ENCODE measurements at places on chromosomes 11 and 22.

- no peak for DNase-seq
Observed at GRCh38 chr11:45106440-45106839, 40.0 kb upstream of the PRDM11 start.

- DNase-seq: no peak
Observed at GRCh38 chr11:86219311-86220193, 25.0 kb upstream of the EED start.

DNA sequence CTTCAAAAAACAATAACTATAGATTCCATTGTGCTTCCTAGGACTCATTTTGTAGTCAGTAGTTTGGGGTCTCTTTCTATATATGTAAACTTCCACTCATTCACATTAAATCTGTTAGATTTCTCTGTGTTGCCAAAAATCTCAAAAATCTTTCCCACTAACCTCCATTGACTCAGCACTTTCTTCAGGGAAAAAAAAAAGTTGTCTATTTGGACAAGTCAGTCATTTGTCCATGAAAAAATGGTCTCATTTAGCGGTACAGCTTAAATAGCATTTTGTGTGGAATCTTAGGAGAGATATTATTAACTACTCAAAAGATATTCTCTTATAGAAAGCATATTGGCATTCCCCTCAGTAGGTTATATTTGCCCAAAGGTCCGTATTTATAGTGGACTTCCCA is 81.9 kb downstream of the PPP2R1B start:
- no peak for DNase-seq

DNA sequence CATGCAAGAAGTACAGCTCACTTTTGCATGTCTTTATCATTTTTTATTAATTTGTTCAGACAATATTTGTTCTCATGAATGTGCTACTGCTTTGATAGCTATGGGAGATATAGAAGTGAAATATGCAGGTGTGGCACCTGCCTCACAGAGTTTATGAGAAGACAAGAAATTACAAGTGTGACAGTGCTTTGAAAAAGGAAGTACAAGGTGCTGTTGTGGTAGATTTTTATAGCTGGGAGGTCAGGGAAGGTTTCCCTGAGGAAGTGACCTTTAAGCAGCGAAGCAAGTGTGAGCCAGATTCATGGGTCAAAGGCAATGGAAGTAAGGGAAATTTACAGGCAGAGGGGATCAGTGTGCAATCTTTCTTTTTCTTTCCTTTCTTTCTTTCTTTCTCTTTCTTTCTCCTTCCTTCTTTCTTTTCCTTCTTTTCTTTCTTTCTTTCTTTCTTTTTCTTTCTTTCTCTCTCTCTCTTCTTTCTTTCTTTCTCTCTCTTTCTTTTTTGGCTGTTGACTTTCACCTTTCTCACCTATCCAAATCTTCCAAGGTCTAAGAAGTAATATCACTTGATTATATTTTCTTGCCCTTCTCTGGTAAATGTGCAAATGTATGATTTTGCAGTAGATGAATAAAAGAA is 6.4 kb upstream of the BMAL1 start:
- DNase-seq: no peak

DNA sequence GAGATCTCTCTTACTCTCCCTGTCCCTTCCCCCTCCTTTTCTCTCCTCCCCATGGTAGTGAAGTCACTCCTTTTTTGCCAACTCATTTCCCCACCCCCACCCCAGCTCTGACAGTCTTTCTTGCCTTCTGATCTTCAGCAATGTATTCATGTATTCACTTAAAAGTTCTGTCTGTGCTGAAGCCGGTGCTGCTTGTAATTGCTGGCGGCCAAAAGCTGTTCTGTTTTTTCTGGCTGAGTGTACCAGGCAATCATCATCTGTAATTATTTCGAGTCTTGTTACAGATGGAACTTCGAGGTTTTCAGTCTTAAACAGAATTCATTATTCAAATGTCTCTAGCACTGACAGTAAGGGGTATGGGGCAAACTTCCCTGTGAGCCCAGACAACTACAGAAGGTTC is 99.5 kb downstream of the SPATA19 start:
- DNase-seq: no peak

DNA sequence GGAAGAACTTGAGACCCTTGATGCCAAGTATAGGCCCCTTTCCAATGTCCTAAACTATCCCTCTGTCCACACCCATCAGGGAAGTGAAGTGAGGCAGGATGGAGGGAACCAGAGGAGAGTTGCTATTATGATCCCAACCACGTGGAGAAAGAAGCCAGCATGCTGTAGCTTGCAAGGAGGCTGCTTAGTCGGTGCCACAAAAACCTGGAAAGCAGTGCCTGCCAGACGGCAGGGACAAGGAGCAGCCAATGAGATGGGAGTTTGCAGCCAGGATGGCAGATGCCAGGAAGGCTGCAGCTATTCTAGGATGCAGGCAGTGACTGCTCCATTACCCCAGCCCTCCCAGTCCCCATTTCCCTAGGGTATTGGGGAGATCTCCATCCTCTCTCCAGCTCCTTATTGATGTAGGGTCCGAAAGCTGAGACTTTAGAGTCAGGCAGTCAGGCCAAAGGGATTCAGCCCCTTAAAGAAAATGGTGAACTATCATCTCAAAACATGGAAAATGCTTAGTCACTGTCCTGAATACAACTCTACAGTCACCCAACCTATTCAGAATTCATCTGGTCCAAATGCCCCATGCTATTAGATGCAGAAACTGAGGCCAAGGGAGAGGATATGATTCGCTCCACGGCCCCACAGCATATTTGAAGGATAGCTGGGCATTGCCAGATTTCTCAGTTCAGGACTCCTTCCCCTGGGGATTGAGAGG is 18.4 kb upstream of the LRRC55 start:
- DNase-seq: no peak

- DNase-seq: no peak
Observed at GRCh38 chr11:131598305-131598704, 227.9 kb downstream of the NTM start.

GRCh38 chr11:774873-775592 is 2.3 kb downstream of the GATD1 start:
- DNase-seq: no peak

GRCh38 chr22:19849835-19850762 is 4.6 kb downstream of the GNB1L start:
- DNase-seq: no peak

- no peak for DNase-seq
Observed at GRCh38 chr11:91158891-91159537, 936.2 kb upstream of the CHORDC1 start.

GRCh38 chr11:7314811-7315604 is 63.3 kb downstream of the SYT9 start:
- DNase-seq: no peak

- no peak for DNase-seq
Observed at GRCh38 chr11:19243613-19244012, 2.9 kb upstream of the E2F8 start.

DNA sequence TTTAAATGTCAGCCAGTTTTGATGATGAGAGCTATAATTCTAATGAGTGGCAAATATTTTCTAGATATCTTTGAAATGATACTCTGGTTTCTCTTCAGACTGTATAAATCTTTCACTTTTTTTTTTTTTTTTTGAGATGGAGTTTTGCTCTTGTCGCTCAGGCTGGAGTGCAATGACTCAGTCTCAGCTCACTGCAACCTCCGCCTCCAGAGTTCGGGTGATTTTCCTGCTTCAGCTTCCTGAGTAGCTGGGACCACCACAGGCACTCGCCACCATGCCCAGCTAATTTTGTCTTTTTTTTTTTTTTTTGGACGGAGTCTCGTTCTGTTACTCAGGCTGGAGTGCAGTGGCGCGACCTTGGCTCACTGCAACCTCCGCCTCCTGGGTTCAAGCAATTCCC is 113.6 kb downstream of the TEAD1 start:
- peak; percentile 51 for DNase-seq

- no peak for DNase-seq
Observed at GRCh38 chr11:46679241-46680163, 20.9 kb downstream of the ARHGAP1 start.

- peak; percentile 43 for DNase-seq
Observed at GRCh38 chr11:83249972-83250593, 36.1 kb downstream of the CCDC90B start.

DNA sequence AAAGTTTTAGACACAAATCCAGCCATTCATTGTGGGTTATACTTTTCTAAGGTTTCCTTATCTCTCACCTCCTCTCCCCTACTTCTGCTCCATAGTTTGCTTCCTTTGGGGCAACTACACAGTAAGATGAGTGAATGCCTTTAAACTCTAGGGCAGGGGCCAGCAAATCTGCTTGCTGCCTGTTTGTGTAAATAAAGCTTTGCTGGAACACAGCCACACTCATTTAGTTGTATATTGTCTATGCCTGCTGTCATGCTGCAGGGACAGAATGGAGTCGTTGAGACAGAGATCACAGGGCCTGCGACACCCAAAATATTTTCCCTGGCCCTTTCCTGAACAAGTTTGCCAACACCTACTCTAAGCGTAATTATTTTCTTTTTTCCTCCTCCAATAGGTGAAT is 58.7 kb downstream of the TECTA start:
- no peak for DNase-seq

- no peak for DNase-seq
Observed at GRCh38 chr22:50522208-50522805, 3.1 kb downstream of the SCO2 start.

DNA sequence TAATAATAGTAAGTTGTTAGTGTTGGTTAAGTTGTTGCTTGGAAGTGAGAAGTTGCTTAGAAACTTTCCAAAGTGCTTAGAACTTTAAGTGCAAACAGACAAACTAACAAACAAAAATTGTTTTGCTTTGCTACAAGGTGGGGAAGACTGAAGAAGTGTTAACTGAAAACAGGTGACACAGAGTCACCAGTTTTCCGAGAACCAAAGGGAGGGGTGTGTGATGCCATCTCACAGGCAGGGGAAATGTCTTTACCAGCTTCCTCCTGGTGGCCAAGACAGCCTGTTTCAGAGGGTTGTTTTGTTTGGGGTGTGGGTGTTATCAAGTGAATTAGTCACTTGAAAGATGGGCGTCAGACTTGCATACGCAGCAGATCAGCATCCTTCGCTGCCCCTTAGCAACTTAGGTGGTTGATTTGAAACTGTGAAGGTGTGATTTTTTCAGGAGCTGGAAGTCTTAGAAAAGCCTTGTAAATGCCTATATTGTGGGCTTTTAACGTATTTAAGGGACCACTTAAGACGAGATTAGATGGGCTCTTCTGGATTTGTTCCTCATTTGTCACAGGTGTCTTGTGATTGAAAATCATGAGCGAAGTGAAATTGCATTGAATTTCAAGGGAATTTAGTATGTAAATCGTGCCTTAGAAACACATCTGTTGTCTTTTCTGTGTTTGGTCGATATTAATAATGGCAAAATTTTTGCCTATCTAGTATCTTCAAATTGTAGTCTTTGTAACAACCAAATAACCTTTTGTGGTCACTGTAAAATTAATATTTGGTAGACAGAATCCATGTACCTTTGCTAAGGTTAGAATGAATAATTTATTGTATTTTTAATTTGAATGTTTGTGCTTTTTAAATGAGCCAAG is 2.7 kb downstream of the NEAT1 start:
- peak; percentile 68 for DNase-seq

DNA sequence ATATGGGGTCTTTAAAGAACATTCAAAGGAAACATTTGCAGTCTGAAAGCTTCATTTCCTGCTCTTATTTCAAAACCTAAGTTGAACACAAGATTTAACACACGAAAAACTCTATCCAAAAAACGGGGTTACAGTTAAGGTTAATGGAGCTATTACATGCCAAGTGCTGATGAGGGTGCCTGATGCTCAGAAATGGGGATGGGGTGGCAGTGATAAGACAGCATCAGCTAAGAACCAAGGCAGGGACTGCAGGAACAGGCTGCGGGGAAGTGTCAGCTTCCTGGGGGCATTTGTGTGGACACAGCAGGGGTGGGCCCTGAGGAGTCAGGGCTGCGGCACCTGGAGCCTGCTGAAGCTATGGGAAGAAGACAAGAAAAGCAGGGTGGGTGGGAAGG is 12.2 kb downstream of the DGCR2 start:
- no peak for DNase-seq

DNA sequence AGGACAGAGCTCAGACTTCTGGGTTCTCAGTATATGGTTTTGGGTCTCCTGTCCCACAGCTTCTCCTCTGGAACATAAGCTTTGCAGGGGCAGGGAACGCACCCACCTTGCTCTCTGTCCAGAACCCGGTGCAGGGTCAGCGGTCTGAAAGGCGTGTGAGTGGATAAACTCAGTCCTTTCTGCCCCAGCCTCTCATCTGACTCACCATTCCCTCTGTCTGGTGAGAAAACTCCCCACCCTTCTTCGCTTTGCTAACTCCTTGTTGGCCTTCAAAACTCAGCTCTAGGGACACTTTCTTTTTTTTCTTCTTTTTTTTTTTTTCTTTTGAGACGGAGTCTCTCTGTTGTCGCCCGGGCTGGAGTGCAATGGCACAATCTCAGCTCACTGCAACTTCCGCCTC is 68.9 kb upstream of the NUP50 start:
- no peak for DNase-seq

GRCh38 chr11:126646701-126647557 is 291.4 kb downstream of the ST3GAL4 start:
- DNase-seq: no peak

- DNase-seq: no peak
Observed at GRCh38 chr22:47343611-47344010, 581.2 kb downstream of the TBC1D22A start.

- DNase-seq: no peak
Observed at GRCh38 chr11:28107191-28107749, 686 bp downstream of the KIF18A start.

DNA sequence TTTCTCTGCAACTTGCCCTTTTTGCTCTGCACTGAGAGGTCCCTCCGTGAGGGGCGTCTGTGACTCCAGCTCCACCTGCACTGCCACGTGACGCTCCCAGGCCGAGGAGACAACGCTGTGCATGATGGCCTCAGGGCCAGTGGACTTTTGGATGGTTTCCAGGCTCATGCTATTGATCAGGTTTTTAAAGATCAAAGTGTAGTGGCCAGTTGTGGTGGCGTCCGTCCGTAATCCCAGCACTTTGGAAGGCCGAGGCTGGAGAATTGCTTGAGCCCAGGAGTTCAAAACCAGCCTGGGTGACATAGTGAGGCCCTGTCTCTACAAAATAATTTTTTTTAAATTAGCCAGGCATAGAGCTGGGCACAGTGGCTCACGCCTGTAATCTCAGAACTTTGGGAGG is 16.1 kb downstream of the RPL3 start:
- no peak for DNase-seq

DNA sequence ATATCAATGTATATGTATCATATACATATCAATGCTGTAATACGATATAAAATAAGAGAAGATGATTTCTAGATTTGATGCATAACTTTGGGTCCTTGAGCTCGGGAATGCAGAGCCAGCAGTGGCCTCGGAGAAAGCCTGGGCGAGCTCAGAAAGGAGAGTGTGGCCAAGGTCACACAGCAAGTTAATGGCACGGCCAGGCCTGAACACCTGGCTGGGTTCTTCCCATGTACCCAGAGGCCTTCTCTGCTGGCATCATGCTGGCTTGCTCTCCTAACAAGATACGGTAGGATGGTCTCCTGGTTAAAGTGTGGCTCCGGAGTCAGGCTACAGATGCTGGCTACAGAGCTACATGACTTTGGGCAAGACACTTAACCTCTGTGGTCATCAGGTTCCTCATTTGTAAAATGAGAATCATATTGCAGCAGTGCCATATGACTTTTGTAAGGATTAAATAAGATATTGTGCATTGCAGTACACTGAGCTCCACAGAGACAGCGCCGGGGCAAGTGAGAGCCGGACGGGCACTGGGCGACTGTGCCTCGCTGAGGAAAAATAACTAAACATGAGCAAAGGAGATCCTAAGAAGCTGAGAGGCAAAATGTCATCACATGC is 29.9 kb downstream of the TPST2 start:
- no peak for DNase-seq

Measured in H4 (cell line).